Activated naive CD8-positive, alpha-beta T cell treated with anti-CD3 and anti-CD28 coated beads, Interleukin-2, amount 10 ng/mL, durations not matched to agents 7 days and 5 days (primary cell): ENCODE measurements at places on chromosomes 2 and 18. TPM values are rescaled to one million over a fixed set of nuclear protein-coding genes. Genes with fewer than 3 reads are reported as not detected.

Gene RTTN
- total RNA-seq, result 32.8 TPM

Gene TAF1B
- total RNA-seq, result 18.8 TPM

Gene SLC8A1
- 0.75 TPM for total RNA-seq

Gene CAPN14
- total RNA-seq, result 0.28 TPM

Gene DNAJC5G
- total RNA-seq, result not detected

Gene TMEM182
- total RNA-seq, result 6.0 TPM

Gene CTIF
- total RNA-seq, result 2.4 TPM

Gene LDLRAD4
- 40.3 TPM for total RNA-seq

Gene ALLC
- total RNA-seq, result not detected

- no peak overlapping the region for H3K4me3 ChIP-seq
- peaks cover 1% of the 10 kb centered on the region for H3K4me1 ChIP-seq
- no peak for DNase-seq
- H3K36me3 ChIP-seq, result no peaks in the 10 kb centered on the region
- H3K27ac ChIP-seq, result no peak overlapping the region
These were observed 2.1 kb upstream of the TOGARAM2 start for GRCh38 chr2:28979041-28979440.

DNA sequence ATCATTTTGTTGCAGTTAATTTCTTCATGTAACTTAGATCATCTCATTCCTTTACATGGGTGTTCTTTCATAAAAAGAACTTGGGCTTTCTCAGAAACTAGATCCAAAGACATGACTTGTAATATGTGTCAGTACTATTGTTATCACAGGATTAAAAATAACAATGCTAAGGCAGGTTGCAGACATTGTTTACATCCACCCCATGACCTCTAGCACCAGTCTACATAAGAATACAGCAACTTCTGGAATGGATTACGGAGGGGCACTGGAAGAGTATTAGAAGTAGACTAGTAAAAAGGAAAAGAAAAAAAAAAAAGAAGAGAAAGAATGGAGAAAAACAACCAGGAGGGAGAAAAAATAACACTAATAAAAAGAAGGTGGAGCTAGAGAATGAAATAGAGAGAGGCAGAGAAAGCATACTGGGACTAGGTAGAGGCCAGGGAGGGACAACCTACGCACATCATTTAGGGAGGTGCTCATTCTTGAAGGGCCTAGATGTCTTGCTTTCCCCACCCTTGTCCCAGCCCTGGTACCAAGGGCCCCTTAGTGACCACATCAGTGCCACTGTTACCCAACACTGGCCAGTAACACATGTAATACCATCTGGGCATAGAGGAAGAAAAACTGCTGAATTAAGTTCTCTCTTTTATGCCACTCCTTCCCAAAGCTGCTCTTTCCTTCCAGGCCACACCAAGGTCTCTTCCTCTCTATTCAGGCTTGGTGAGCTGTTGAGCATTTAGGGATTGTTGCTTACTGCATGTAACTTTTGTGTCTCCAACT, 70.6 kb upstream of the KLF7 start:
- H3K36me3 ChIP-seq, result peaks cover 1% of the 10 kb centered on the region
- no peaks in the 10 kb centered on the region for H3K27me3 ChIP-seq
- no peak overlapping the region for H3K4me3 ChIP-seq
- no peak for DNase-seq
- no peak overlapping the region for H3K27ac ChIP-seq

GRCh38 chr2:176521878-176522670, 252.8 kb downstream of the MTX2 start:
- DNase-seq, result no peak
- H3K36me3 ChIP-seq, result no peaks in the 10 kb centered on the region
- peaks cover 9% of the 10 kb centered on the region for H3K27me3 ChIP-seq
- H3K4me1 ChIP-seq, result no peaks in the 10 kb centered on the region

DNA sequence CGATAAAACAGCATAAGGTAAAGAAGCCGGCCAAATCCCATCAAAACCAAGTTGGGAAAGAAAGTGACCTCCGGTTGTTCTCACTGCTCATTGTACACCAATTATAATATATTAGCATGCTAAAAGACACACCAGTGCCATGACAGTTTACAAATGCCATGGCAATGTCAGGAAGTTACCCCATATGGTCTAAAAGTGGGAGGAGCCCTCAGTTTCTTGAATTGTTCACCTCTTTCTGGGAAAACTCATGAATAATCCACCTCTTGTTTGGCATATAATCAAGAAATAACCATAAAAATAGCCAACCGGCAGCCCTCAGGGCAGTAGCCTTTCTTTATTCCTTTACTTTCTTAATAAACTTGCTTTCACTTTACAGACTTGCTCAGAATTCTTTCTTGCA, 544.9 kb upstream of the SETBP1 start:
- H3K27ac ChIP-seq, result no peak overlapping the region
- no peak overlapping the region for H3K4me3 ChIP-seq
- H3K4me1 ChIP-seq, result no peaks in the 10 kb centered on the region
- peaks cover 1% of the 10 kb centered on the region for H3K27me3 ChIP-seq

GRCh38 chr2:181264441-181264840, 192.7 kb upstream of the ITGA4 start:
- peaks cover 35% of the 10 kb centered on the region for H3K36me3 ChIP-seq
- H3K27me3 ChIP-seq, result no peaks in the 10 kb centered on the region
- peaks cover 10% of the 10 kb centered on the region for H3K4me1 ChIP-seq
- no peak overlapping the region for H3K4me3 ChIP-seq

GRCh38 chr2:144477957-144478311, 42.0 kb downstream of the ZEB2 start:
- no peaks in the 10 kb centered on the region for H3K4me1 ChIP-seq
- no peaks in the 10 kb centered on the region for H3K36me3 ChIP-seq
- H3K27me3 ChIP-seq, result peaks cover 2% of the 10 kb centered on the region
- no peak overlapping the region for H3K4me3 ChIP-seq
- DNase-seq, result no peak

GRCh38 chr2:232350804-232351685, 27.5 kb upstream of the ALPP start:
- no peaks in the 10 kb centered on the region for H3K36me3 ChIP-seq
- H3K4me3 ChIP-seq, result no peak overlapping the region
- peaks cover 6% of the 10 kb centered on the region for H3K4me1 ChIP-seq

DNA sequence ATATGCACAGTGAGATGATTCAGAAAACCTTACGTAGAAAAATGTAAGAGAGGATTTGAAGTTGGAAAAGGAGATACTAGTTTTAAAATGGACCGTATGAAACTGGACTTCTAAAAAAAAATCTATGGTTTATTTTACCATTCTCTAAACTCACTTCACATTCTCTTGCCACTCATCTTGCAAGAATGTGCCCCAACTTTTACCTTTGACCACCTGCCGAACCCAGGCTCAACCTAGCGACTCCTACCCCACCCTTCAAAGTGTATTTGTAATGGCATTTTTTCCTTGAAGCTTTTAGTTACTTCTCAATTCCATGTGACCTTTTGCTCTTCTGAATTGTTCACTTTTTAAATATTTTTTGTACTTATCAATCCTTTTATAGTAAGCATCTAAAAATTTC, 160.8 kb downstream of the PHLPP1 start:
- no peak for DNase-seq
- no peaks in the 10 kb centered on the region for H3K36me3 ChIP-seq
- H3K4me3 ChIP-seq, result no peak overlapping the region
- peaks cover 9% of the 10 kb centered on the region for H3K4me1 ChIP-seq
- H3K27me3 ChIP-seq, result no peaks in the 10 kb centered on the region

DNA sequence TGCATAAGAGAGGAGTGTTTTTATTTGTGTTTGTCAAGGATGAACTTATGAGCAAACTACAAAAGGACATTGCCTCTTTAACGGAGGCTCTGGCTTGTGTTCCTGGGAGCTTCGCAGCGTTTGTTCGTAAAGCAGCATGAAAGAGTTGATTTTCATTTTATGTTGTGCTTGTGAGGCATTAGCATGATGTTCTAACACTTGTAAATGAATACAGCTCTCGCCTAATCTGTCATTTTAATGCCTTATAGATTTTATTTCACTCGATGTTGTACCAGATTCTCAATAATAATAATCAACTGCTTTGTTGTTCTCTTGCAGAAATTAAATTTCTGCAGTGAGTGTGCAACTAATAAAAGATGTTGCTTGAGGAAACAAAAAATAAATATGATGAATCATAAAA, 687.3 kb upstream of the FANCL start:
- H3K36me3 ChIP-seq, result no peaks in the 10 kb centered on the region
- H3K4me1 ChIP-seq, result no peaks in the 10 kb centered on the region
- H3K27ac ChIP-seq, result no peak overlapping the region
- no peak overlapping the region for H3K4me3 ChIP-seq
- no peak for DNase-seq

DNA sequence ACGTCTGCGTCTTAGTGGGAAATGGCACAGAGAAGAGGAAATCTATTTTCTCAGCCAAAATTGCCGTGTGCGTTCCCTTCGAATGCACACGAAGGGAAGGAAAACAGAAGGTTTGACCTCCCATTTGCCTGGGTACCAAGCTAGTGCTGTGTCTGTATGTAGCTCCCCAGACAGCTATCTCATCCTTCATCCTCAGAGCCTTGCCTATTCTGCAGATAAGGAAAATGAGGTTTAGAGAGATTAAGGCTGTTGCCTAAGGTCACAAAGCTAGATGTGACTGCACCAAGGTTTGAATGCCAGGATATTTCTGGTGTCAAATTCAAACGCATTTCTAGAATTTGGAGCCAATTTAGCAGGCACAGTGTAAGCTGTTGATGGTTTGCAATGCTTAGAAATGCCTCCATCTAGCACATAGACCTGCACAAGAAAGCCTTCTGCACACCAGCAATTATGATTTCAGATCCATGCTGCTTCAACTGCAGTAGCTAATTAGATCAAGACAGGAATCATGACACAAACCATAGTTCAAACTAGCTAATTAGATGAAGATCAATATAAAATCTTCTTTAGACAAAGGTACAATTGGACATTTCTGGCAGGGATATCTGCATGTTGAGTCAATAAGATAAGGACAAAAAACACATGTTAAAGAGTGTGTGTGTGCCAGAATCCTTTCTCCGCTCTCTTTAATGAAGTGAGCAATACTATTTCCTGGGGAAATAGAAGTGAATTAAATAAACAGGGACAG, 115.1 kb downstream of the CMPK2 start:
- no peak overlapping the region for H3K27ac ChIP-seq
- DNase-seq, result no peak
- no peaks in the 10 kb centered on the region for H3K36me3 ChIP-seq
- H3K4me1 ChIP-seq, result no peaks in the 10 kb centered on the region
- peaks cover 28% of the 10 kb centered on the region for H3K27me3 ChIP-seq

DNA sequence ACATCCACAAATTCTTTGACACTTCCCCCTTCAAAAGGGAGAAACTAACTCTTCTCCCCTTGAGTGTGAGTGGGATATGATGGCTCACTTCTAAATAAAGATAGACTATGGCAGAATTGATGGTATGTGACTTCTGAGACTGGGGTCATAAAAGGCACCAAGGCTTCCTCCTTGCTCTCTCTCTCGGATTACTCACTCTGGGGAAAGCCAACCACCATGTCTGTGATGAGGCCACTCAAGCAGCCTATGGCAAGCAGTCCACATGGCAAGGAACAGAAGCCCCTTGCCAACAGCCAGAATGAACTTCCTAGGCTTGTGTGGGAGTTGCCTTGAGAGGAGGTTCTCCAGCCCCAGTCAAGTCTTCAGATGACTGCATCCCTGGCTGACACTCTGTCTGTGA, 43.6 kb downstream of the KIAA2012 start:
- DNase-seq, result no peak
- H3K27ac ChIP-seq, result no peak overlapping the region
- no peak overlapping the region for H3K4me3 ChIP-seq
- peaks cover 16% of the 10 kb centered on the region for H3K4me1 ChIP-seq
- H3K27me3 ChIP-seq, result peaks cover 17% of the 10 kb centered on the region

GRCh38 chr2:222813177-222813843, 47.5 kb upstream of the ACSL3 start:
- H3K36me3 ChIP-seq, result no peaks in the 10 kb centered on the region
- H3K4me1 ChIP-seq, result peaks cover 2% of the 10 kb centered on the region
- peaks cover 8% of the 10 kb centered on the region for H3K27me3 ChIP-seq
- no peak overlapping the region for H3K4me3 ChIP-seq
- DNase-seq, result no peak
- no peak overlapping the region for H3K27ac ChIP-seq

- no peaks in the 10 kb centered on the region for H3K36me3 ChIP-seq
- peaks cover 4% of the 10 kb centered on the region for H3K4me1 ChIP-seq
- H3K4me3 ChIP-seq, result no peak overlapping the region
- H3K27ac ChIP-seq, result no peak overlapping the region
- DNase-seq, result no peak
These were observed 63.8 kb downstream of the ACAA2 start for GRCh38 chr18:49749563-49749962.

GRCh38 chr2:100276716-100277115, 45.6 kb downstream of the LONRF2 start:
- DNase-seq, result no peak
- H3K36me3 ChIP-seq, result no peaks in the 10 kb centered on the region
- H3K27ac ChIP-seq, result no peak overlapping the region

GRCh38 chr2:150732491-150732890, 245.0 kb upstream of the RND3 start:
- no peak for DNase-seq
- H3K4me3 ChIP-seq, result no peak overlapping the region
- H3K4me1 ChIP-seq, result no peaks in the 10 kb centered on the region
- no peak overlapping the region for H3K27ac ChIP-seq
- no peaks in the 10 kb centered on the region for H3K36me3 ChIP-seq

DNA sequence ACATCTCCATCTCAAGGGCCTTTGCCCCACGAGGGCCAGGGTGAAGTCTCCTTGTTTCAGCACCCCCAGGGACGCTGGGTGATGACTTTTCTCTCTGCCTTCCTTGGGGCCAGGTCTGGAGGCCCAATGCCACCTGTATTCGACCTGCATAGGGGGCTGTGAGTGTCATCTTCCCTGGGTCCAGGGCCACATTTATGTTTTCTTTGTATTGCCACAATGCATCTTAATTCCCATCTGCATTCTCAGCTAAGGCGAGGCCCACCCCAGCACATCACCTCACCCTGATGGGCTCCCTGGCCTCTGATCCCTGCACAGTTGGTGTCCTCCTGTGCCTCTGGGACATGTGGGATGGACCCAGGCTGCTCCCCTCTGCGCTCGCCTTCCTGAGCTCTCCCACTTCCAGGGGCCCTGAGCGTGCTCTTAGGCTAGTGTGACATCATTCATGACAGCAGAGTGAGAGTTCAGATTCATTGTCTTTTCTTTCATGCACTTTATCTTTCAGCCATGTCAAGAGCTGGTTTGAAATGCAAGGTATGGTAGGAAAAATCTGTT, 122.0 kb upstream of the COPS8 start:
- H3K36me3 ChIP-seq, result peaks cover 1% of the 10 kb centered on the region
- no peak for DNase-seq
- no peaks in the 10 kb centered on the region for H3K27me3 ChIP-seq
- H3K4me1 ChIP-seq, result peaks cover 14% of the 10 kb centered on the region
- H3K27ac ChIP-seq, result no peak overlapping the region

DNA sequence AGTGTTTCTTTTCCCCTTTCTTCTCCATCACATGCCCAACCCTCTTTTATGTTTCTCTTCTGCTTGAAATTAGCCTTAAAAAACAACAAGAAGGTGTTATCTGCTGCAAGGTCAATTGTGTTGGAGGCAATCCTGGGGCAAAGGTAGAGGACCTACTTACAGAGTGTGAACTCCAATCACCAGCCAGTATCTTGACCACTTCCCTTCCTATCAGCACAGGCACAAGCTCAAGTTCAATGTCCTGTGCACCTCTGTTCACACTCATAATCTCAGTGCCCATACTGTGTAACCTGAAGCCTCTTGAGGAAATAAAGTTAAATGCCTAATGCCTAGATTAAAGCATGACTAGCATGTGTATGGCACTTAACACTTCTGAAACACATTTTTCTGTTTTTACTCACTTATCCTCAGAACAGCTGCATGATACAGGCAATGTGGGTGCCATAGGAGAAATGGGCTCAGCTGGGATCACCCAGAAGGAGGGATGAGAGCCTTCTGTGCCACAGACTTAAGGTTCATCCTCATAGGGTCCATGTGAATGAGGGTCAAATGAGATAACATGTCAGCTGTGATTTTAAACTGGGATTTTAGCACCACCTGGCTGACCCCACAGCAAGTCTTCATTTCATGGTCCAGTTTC, 701.5 kb downstream of the BCL11A start:
- H3K27me3 ChIP-seq, result peaks cover 1% of the 10 kb centered on the region
- H3K27ac ChIP-seq, result no peak overlapping the region
- H3K36me3 ChIP-seq, result no peaks in the 10 kb centered on the region
- no peak overlapping the region for H3K4me3 ChIP-seq
- H3K4me1 ChIP-seq, result no peaks in the 10 kb centered on the region
